ENCODE measurements at places on chromosomes 3 and 15. TPM values are rescaled to one million over a fixed set of nuclear protein-coding genes. Genes with fewer than 3 reads are reported as not detected.

DAZL gene
- not detected for total RNA-seq

SLC2A2 gene
- total RNA-seq: not detected

- H3K27me3 ChIP-seq: no peaks in the 10 kb centered on the region
- no peaks in the 10 kb centered on the region for H3K36me3 ChIP-seq
- no peak for DNase-seq
- H3K4me3 ChIP-seq: no peak overlapping the region
- no peaks in the 10 kb centered on the region for H3K4me1 ChIP-seq
Measured at GRCh38 chr3:132912416-132912753, 125.8 kb upstream of the TMEM108 start.

GALNT15 gene
- 16.0 TPM for total RNA-seq
